ENCODE measurements at places on chromosomes 3 and 15.
A peak's percentile ranks its signal among the peaks of the same experiment; 100 is the strongest.

DNA sequence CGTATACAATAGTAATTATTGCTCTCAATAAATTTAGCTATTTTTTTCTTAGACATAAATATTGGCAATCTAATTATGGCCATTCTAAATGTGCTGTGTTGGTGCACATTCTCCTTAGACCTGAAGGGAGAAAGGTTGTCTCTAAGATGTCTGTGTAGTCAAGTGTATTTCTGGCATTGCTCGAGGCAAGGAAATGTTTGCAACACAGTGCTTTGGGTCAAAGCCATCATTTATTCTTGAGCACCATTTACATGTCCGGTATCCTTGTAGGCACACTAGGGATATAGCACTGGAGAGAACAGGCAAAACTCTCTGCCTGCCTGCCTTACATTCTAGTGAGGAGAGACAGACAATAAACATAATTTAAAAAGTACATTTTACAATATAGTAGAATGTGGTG is 2.6 kb upstream of the PHLDB2 start:
- DNase-seq = no peak

- no peak for DNase-seq
These were observed 177.5 kb upstream of the PFN2 start for GRCh38 chr3:150148227-150148626.

- no peak for DNase-seq
These were observed 104.5 kb upstream of the NECTIN3 start for GRCh38 chr3:110966966-110967663.

- peak; percentile 33 for DNase-seq
These were observed 4.4 kb upstream of the CD200R1 start for GRCh38 chr3:112979244-112979832.

DNA sequence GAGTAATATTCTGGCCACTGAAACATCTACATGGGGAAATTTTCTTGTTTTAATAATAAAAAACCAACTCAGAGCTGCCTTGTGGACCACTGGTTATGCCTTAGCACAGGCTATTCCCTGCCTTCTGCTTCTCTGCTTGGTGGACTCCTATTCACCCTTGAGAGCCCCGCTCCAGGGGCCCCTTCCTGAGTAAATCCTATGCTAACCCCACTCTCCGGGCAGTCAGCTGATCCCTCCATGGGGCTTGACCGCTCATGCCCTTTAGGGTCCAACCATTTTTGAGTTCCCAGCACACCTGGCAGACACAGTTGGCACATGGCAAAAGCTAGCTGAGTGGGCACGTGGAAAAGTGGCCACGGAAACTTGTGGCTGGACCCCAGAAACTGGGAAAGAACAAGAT is 38.2 kb downstream of the ATP2B2 start:
- DNase-seq = no peak

DNA sequence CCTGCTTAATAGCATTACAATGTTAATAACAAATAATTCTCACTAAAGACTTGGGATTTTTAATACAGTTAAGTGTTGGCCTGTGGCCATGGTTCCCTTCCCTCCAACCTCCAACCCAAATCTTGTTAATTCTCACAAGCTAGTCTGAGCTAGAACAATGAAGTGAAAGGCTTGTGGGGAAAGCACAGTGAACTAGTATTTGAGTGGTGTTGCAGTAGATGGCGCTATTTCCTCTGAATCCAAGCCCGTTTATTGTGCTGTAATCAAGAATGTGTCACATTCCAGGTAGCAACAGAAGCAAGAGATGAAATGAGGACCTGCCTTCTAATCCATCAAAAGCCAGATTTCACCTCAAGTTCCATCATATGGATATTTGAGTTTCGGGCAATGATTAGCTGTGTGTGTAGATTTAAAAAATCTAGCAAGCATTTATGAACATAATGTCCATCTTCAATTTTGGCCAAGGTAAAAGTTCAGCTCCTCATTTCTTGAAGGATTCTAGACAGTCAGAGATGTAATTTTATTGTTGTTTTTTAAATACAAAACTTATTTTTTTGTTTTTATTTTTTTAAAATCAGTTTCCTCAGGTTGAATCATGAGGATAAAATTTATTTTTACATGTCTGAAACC is 160.7 kb downstream of the SQOR start:
- peak; percentile 66 for DNase-seq

- no peak for DNase-seq
These were observed 29.4 kb downstream of the CD200R1L start for GRCh38 chr3:112817271-112817670.

DNA sequence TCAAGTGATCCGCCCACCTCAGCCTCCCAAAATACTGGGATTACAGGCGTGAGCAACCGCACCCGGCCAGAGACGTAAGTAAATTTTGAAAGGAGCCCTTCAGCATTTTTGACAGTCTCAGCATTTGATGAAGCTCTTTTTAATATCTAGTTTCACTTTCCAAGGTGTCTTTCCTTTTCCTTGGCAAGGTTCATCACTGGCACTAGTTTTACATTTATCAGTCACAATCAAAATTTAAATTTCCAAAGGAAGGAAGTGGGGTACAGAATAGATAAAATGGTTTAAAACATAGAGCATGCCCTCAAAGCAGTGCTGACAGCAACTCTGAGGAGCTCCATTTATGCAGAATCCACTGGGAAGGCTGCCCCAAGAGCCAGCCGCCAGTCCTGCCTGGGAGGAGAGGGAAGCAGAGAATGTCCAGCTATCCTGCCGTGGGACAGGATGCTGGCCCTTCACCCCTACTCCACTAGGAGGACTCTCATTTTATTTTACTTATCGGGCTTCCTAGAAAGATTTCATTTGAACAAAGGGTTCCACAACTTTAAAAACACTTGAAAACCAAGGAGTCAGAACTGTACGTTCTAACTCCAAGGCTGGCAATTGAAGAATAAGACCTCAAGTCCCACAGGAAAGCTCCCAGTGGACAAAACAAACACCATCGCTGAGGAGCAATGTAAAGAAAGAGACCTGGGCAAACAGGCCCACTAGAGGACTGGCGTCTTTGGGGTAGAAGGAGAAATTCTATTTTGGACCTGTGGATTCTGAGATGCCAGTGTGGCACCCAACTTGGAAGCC is 9.9 kb downstream of the SFMBT1 start:
- DNase-seq = no peak

- DNase-seq = no peak
These were observed 150.5 kb upstream of the POU1F1 start for GRCh38 chr3:87426918-87427317.

- no peak for DNase-seq
These were observed 169.0 kb downstream of the TBC1D5 start for GRCh38 chr3:17573396-17573795.

GRCh38 chr3:146975476-146975875 is 370.3 kb upstream of the PLSCR5 start:
- DNase-seq = no peak

- DNase-seq = no peak
These were observed 3.8 kb downstream of the ZMAT3 start for GRCh38 chr3:179067839-179068238.

GRCh38 chr3:109685084-109686079 is 348.0 kb upstream of the DPPA4 start:
- DNase-seq = no peak

- no peak for DNase-seq
These were observed 300.9 kb downstream of the PYDC2 start for GRCh38 chr3:191761906-191762305.

DNA sequence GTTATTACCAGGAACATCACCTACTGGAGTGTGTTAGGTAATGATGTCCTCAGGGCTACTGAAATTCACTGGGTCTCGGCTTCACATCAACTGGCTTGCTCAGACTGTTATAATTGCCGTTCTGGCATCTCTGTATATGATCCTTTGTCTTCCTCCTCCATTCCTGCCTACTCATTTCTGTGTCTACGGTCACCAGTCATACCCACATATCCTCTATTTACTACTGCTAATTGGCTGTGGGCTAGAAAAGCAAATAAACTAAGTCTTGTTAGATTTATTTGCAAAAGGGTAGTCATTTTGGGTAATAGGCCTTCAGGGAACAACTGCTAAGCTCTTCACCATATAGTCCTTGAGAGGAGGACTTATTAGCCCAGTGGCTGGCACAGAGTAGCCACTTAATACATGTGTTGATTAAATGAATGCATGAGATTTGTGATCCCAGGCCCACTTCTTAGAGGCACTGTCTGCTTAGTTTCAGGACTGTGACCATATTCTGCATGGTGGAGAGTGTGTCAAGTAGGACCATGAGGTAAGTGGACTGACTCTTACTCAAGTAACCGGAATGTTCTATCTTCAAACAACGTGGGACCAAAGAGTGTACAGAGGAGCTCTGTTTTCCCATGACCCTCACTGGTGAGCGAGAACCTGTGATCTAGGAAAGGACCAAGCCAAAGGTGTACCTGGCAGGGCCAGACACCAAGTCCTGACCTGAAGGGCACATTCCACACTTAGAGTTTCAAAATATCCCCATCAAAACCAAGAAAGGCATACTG is 13.2 kb downstream of the ZDHHC3 start:
- DNase-seq = no peak

DNA sequence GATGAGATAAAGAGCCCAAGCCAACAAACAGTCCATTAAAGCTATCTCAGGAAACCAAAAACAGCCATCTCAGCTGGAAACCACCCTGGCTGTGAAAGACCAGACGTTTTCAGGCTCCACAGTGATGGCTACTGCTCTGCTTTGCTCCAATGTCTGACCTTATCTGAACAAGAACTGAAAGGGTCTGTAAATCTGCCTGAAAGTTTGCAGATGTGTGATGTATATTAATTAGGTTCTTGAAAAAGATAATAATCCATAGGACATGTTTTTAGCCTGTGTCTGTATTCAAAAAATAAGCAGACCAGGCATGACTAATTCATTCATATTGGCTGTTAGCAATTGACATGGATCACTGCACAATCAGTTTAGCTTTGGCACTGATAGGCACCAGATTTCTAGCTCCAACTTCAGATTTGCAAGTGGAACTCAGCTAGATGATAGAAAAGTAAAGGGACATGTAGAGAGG is 611.4 kb upstream of the NAALADL2 start:
- DNase-seq = no peak

GRCh38 chr15:31498756-31499155 is 172.1 kb downstream of the KLF13 start:
- DNase-seq = no peak

DNA sequence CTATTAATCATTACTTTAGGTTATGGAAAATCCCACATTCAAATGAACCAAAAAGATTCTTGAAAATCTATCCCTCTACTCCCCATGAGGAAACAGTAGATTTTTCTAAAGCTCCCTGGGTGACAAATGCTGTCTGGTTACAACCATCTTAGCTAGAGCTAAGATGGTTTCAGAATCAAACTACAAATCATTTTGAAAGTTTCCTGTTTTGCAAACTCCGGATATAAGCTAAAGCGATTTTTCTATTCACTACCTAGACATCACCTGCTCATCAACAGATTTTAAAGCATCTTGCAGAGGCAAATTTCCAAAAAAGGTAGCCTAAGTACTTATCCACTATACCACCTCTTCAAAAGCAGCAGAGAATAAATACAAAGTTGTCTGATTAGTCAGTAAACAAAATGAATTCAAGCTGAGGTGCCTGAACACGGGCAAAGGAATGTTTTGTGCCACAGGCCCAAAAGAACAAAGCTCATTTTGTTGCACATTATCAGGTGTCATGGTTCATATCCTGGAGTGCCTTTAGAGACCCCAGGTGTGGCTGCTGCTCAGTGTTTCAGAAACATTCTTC is 204.9 kb downstream of the TNIK start:
- no peak for DNase-seq

DNA sequence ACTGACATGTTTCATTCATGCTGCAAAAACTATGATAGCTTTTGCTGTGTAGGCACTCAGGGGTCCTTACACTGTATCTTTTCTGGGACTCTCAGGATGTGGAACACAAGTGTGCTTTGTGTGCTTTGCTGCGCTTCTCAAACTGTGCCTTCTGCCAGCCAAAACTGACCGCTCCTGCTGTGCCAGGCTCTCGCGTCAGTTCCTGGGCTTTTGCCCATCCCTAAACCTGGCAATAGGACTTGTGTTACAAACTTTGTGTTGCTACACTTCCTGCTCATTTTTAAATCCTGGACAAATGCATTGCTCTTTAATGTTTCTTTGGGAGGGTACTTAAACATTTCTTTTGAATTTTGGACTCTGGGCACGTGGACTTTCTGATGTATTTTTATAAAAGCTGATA is 60.3 kb downstream of the DIPK2A start:
- DNase-seq = no peak

DNA sequence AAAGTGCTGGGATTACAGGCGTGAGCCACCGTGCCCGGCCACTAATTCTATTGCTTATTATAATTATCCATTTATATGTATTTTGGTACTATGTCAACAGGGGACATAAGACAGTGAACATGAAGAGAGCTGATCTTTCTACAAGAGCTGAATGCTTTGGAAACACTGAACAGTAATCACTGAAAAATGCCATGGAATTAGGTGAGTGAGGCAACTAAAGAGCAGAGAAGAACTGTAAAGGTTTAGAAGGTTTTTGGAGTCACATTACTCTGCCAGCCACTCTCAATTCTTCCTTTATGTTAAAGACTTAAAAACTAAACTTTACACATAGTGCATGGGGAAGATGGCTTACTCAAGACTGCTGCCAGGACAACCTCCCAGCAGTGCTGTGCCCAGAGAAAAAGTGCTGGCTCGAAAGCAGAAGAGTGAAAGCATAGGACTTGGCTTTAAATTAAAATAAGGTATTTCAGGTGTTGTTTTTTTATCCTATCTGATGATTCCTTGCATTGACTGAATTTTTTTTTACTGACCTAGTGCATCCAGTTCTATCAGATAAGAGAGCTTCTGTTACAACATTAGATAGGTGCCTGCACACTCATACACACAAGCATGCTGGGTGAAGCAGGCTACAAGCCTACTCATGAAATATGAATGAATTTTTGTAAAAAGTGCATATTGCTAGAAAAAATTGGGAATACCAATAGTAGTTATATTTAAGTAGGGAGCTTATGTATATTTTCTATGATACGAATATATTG is 28.7 kb upstream of the CACNA2D3 start:
- no peak for DNase-seq

DNA sequence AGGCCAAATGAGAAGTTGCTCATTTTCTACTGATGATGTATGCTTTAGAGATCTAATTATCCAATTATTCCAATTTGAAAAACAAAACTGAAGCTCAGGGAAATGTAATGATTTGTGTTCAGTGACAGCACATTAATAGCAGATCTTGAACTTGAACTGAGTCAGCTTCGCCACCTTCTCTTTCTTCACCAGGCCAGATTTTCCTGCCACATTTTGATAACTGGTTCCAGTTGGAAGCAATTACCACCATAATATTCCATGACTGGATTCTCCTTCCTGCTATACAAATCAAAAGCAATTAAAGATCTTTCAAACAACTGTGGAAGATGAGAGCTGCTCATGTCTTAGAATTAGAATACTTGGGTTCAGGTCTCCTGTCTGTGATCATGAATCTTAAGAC is 334.1 kb downstream of the RBMS3 start:
- DNase-seq = no peak

DNA sequence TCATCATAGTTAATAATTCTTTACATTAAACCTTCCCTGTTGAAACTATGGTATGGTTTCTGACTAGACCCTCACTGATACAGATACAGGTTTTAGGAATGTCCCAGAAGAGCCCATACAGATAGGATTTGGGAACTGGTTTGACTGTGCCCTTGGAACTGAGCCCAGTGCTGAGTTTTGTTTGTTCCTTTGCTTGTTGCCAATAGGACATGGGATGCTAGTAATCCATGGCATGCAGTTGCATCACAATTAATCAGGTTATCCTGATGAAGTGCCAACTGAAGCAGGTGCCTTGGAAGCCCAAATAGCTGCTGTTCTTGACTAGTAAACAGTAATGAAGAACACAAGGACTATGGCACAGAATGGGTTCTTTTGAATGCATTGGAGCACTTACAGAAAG is 230.6 kb downstream of the NEK10 start:
- no peak for DNase-seq
